Activated T-cell treated with anti-CD3 and anti-CD28 coated beads for 48 hours (primary cell): ENCODE measurements at places on chromosomes 2 and 18.

- DNase-seq: no peak
Measured at GRCh38 chr2:11071211-11071610, 84.1 kb upstream of the SLC66A3 start.

GRCh38 chr2:144501118-144501517 is 18.8 kb downstream of the ZEB2 start:
- DNase-seq: no peak

DNA sequence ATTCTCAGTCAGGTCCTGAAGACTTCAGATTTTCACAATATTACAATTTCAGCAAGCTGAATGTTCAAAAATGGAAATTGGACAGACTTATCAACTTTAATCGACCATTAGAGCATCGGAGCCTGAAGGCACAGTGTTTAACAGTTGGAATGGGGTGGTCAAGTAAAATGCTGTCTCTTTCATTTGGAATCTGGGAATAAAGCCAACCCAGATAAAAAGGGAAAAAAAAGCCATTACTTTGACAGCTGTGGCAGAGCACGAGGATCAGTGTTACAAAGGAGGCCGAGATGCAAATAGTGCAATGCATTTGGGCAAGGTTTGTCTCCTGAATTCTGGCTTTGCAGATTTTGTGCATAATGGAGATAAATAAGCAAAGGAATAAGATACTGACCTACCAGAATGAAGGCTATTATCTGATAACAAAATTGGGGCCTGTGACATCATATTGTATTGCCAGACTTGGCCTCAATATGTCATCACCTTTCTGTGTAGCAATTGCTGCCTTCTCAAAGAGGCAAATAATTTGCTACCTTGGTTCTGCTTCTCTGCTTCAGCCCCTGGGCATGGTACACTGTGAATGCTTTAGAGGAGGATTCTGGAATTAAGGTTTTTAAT is 277.5 kb upstream of the KLHL29 start:
- no peak for DNase-seq

GRCh38 chr2:152499896-152500735 is 165.1 kb downstream of the FMNL2 start:
- no peak for DNase-seq

GRCh38 chr2:96928277-96928781 is 58.1 kb downstream of the FAM178B start:
- DNase-seq: no peak

GRCh38 chr2:103293742-103294077 is 531.9 kb downstream of the TMEM182 start:
- no peak for DNase-seq

DNA sequence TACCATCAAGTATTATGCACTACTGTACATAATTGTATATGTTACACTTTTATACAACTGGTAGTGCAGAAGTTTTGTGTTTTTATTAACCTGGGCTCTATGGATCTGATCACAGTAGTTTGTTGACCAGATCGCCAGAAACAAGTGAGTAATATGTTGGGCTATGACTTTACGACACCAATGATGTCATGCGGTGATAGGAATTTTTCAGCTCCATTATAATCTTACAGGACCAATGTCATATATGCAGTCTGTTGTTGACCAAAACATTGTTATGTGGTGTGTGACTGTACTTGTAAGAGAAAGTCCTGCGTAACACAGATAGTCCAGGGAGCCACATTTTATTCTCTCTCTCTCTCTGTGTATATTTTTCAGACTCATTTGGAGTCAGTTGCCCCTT is 4.5 kb upstream of the ACOXL start:
- no peak for DNase-seq

DNA sequence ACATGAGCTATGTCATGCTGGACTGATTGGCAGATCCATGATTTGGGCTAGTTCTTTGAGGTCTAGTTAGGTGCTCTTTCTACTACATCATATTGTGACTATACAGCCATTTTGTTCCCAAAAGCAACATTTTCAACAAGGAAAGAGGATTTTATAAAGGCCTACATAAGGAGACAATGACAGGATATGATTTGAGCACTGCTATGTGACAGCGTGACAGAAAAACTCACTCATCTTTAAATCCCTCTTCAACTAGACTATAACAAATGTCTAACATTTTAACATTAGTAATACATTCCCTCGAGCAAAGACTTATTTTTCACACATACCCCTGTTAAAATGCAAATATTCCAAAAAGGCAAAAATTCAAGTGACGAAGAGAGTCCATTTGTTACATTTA is 209.6 kb upstream of the CHST9 start:
- no peak for DNase-seq

DNA sequence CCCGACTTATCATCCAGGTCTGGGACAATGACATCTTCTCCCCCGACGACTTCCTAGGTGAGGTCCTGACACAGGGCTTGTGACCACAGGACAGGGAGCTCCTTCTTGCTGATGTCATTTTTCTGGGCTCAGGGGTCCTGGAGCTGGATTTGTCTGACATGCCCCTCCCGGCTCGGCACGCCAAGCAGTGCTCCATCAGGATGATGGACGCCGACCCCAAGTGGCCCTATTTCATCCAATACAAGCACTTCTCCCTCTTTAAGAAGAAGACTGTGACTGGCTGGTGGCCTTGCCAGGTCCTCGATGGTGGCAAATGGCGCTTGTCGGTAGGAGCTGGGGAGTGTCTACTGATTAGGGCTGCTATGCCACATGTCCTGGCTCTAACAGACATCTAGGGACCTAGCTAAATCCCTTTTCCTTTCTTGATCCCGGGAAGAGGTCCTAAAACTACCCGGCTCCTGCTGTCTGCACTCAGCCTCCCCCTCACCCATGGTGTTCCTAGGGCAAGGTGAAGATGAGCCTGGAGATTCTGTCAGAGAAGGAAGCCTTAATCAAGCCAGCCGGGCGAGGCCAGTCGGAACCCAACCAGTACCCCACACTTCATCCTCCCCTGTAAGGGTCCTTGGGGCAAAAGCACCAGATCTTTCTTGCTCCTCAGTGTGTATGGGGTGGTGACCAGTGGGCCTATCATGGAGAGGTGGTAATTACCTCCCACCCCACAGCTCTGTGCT is 36.7 kb downstream of the LMAN2L start:
- DNase-seq: no peak

GRCh38 chr18:73544032-73544431 is 603.6 kb downstream of the FBXO15 start:
- DNase-seq: no peak

GRCh38 chr2:46147626-46148368 is 149.4 kb upstream of the EPAS1 start:
- DNase-seq: no peak

GRCh38 chr2:217798743-217799562 is 203.8 kb downstream of the TNS1 start:
- no peak for DNase-seq

- no peak for DNase-seq
Measured at GRCh38 chr2:21118302-21118920, 5.4 kb upstream of the TDRD15 start.

- DNase-seq: no peak
Measured at GRCh38 chr2:57981083-57981768, 65.4 kb upstream of the VRK2 start.

DNA sequence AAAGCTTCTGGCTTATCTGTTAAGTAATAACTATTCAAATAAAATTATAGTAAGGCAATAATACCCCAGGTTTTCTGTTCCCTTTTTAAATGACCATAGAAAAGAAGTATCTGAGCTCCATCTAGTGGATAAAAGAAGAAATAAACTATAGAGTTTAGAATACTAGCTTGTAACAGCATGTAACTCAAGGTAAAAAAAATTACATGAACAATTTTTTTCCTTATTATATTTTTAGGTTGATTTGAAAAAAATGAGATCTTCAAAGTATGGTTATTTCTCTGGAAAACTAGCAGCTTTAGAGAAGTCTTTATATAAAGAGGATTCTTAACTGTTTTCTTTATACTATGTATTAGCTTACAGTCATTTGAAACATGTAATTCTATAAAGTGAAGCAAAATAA is 58.1 kb downstream of the NCKAP1 start:
- no peak for DNase-seq

- no peak for DNase-seq
Measured at GRCh38 chr2:15539999-15540398, 21.1 kb downstream of the NBAS start.

- no peak for DNase-seq
Measured at GRCh38 chr2:46966576-46966975, 51.0 kb upstream of the MCFD2 start.

DNA sequence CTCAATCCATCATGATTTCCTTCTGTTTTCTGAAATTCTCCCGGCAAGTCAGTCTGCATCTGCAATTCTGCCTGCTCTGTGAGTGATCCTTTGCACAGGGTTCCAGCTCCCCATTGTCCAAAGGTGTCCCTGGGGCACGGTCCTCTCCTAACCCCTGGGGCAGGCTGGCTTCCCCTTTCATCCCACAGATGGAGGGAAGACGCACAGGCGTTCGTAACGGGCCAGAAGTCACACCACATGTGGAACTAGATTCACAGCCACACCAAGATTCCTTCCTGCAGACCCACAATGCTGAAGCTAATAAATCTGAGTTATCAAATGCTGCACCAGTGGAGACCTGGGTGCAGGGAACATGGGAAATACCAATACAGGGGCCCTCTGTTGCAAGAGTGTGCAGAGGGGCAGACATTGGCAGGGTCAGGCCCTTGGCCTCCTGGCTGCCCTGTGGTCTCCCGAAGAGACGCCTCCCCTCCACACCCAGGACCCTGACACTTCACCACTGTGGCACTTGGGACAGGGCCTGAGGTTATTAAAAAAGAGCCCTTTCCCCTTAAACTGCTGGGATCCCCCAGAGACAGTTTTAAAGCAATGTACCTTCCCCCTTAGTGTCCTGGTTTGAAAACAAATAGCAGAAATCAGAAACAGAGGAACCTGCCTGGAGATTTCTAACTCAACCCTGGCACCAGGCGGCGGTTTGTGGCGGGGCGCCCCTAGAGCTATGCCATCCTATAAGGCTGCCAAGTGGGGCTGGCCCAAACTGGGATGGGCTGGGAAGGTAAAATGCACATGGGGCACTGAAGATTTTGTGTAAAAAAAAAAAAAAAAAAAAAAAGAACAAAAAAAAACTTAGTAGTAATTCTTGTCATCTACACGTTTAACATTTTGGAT is 15.4 kb downstream of the ZNF516 start:
- DNase-seq: no peak

- no peak for DNase-seq
Measured at GRCh38 chr2:235669983-235670962, 176.4 kb downstream of the AGAP1 start.

DNA sequence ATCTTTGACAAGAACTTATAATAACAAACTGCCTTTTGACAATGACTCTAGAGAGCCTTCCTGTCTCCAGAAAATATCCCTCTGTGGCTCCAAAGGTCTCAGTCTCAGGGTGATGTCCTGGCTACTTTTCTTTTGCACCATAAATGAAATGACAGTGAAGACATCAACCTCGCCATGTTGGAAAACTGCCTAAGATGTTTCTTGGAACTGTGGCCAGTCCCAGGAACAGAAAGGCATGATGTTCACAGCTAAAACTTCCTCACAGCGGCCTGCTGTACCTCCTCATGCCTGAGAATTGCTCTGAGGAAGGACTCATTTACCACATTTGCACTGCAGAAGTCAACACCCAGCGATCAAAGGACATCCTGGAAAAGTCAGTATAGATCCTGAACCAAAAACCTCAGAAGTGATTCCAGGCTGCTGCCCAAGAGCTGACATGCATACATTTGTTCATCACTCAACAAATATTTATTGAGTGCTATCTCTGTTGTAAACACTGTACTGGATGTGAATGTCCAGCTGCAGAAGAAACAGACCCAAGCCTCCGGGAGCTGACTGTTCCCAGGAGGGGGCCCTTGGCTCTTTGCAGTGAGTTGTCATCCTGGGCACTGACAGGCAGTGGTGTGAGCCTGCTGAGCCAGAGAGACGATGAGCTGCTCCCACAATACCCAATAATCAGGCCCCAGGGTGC is 64.3 kb upstream of the ACSL3 start:
- no peak for DNase-seq

DNA sequence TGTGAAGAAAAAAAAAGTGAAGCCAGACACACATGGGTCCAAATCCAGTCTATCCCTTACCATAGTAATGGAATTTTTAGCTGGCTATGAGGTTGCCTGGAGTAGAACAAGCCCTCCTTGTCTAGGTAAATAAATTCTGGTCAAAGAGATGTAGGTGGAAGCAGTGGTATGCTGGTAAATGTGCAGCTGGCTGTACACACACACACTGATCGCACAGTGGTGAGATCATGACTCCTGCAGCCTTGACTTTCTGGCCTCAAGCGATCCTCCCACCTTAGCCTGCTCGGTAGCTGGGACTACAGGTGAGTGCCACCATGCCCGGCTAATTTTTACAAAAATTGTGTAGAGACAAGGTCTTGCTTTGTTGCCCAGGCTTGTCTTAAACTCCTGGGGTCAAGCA is 90.5 kb upstream of the FBXO11 start:
- no peak for DNase-seq

GRCh38 chr2:175804122-175804521 is 197.9 kb downstream of the LNPK start:
- DNase-seq: no peak

- no peak for DNase-seq
Measured at GRCh38 chr2:42823744-42824453, 31.5 kb upstream of the HAAO start.

DNA sequence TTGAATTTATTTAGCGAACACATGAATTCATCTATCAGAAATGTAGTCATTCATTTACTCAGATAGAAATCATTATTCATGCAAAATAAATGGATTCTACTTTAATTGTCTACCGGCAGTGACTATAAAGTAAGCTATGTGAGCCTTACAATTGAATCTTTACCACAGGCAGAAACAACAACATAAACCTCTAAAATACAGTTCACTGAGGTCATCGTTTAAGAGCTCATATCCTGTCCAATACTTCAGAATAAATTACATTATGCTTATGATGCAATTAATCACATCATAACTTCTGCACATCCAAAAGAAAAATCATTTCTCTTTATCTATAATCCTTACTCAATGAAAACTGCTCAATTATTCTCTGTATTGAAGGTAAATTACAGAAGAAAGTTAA is 244.7 kb downstream of the HNMT start:
- no peak for DNase-seq

- no peak for DNase-seq
Measured at GRCh38 chr2:95271381-95271971, 2.8 kb upstream of the PROM2 start.

DNA sequence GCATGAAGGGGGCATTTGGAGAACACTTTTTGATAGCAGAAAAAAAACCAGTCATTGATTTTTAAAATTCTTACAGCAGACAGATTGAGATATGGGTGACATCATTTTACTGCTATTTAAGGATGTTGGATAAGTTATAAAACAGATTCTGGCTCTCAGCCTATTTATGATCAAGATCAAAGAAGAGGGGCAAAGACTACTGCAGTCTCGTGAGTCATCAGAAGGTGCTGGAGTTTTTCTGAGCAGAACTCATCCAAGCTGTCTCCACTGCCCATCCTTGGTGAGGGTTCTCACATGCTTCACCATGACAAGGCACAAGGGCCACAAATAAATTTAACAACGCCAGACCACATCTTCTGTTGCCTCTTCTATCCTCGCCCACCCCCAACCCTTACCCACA is 58.8 kb downstream of the ST6GAL2 start:
- no peak for DNase-seq
